Right forelimb (tissue), 1 donor: ENCODE measurements at places on chromosomes 3 and 15.
A peak's percentile ranks its signal among the peaks of the same experiment; 100 is the strongest.

GRCh38 chr15:72047020-72047419, 70.9 kb downstream of the MYO9A start:
- DNase-seq, result no peak

DNA sequence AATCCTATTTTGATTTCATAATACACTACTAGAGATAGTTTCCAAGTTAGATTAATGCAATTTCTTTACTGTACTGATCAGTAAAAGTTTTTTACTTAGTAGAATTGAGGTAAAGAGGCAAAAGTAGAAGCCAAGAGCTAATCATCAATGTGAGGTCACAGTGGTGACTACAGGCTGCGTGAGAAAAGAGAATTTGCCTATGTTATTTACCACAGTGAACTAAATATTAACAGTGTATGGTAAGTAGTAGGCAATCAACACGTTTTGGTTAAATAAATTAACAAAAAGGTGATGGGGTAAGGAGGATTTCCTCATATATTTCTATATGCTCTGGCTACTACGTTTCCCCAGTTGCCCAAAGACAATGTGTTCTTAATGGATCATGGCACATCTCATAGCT, 202.2 kb upstream of the CMC1 start:
- DNase-seq, result no peak

GRCh38 chr3:170499562-170500156, 81.0 kb downstream of the CLDN11 start:
- no peak for DNase-seq

GRCh38 chr3:105944721-105945120, 75.9 kb upstream of the CBLB start:
- no peak for DNase-seq

DNA sequence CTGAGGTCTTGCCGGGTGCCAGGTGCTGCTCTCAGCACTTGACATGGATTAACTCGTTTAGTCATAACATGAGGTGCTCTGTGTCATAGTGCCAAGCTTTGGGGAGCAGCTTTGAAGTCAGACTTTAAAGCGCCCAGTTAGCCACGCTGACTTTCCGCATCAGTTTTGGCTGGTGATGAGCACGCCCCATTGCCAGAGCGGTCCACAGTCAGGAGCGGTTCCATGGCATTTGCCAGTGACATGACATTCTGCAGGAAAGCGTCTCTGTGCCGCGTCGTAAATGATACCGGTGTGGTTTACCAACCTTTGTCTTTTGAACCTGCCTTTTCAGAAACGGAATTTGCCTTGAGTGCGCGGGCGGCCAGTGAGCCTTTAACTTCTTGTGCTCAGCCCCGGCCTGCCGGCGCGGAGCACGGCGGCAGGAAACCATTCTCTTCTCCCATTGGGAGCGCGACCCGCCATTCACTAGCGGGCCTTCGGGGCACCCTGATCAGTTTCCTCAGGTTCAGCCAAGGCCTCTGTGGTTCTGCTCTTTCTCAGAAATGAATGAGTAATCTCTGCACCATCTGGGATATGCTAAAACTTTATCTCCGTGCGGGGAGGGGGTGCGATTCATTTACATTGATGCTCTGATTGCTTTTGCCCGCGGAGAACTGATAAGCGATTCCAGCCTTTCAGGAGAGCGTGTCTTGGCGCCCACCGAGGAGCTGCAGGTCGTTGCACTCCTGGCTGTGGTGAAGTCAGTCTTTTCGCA, 1.7 kb upstream of the SLC2A2 start:
- peak; percentile 59 for DNase-seq
